ENCODE measurements at places on chromosomes 4 and X.

DNA sequence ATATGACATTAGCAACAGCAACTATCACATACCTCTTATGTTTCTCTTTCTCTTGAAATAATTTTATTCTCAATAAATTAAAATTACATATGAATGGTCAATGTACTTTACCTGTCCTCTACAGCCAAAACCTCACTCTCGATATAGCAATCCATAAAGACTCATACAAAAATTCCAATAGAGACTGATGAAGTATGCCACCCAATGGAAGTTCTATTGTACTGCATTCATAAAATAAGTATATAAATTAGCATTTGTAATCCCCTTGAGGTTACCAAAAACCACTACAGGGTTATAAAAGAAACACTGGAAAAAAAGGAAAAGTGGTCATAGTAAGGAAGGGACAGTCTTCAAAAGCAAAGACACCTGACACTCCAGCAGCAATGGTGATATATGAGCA lies 32.8 kb downstream of the CLDN2 start:
- DNase-seq = no peak

DNA sequence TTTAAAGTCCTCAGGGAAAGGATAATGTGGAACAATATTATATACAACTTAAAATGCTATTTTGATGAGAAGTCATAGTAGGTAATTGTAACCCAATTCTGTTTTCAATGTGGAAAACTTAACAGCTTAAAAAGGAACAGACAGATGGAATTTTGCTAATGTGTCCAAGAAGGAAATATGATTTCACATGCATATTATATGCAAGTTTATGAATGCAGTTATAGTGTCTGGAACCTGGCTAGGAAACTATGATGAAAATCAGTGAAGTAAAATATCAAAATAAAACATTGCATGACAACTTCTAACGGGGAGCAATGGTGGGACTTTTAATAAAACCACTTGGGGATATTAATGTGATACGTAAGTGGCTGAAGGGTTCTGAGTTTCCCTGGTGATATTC lies 152.6 kb upstream of the HAND2 start:
- DNase-seq = no peak

GRCh38 chr4:68250151-68250930 lies 4.8 kb upstream of the TMPRSS11B start:
- DNase-seq = no peak

DNA sequence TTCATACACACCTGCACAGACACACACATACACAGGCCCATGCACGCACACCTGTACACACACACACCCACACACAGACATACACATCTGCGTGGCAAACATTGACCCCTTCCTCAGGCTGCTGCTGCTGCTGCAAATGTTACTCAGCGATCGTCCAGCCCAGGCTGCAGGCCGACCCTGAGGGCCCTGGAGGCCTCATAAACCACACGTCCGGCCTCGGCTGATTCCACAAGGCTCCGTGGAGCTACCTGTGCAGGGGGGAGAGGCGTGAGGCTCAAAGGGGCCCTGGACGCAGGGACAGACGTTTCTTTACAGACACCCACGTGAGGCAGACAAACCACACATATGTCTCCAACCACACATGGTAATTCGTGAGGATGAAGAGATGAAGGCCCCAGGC lies 53.9 kb upstream of the PPP2R3B start:
- no peak for DNase-seq

- no peak for DNase-seq
These were observed 46.1 kb downstream of the TMEM131L start for GRCh38 chr4:153512162-153512852.

DNA sequence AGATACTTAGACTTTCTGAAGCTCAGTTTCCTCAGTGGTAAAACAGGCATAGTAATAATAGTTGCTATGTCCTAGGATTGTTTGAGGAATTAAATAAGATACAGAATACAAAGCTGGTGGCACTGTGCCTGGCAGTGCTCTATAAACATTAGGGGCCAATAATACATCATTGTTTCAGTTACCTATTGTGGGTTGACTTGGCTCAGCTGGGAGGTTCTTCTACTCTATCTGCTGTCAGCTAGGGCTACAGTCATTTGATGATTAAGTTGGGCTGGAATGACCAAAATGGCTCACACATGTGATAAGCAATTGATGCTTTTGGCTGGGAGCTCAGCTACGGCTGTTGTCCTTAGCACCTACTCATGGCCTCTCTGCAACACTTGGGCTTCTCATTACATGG lies 121.2 kb upstream of the USP9X start:
- DNase-seq = no peak

GRCh38 chrX:140510895-140511295 lies 6.0 kb upstream of the SOX3 start:
- no peak for DNase-seq
